ENCODE measurements at places on chromosomes 12 and 14.

DNA sequence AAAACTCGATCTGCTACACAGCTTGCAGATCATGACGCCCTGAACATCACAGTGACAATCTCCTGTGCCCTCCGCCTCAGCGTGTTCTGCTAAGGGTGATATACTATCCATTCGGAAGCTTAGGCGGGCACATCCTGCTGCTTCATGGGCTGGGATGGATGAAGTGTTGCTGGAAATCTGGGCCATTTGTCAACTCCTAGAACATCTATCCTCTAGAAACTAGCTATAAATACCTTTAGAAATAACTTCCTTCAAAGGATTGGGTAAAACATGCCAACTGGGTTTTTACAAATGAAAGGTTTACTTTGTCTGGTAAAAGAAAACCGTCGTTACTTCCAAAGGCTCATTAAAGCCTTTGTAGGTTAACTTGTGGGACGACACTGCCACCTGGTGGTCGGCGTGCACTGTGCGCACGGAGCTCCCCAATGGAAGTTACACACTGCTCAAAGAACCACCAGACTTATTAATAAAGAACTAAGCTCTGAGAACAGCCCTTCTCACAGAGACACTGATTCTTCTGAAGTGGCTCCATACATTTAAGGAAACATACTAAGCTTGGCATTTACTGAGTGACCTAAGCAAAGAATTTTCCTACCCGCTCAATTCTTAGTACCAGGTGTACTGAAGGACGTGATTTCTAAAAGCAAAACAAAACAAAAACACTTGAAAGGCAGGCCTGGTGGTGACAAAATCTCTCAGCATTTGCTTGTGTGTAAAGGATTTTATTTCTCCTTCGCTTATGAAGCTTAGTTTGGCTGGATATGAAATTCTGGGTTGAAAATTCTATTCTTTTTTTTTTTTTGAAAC, 21.6 kb upstream of the CACNA2D4 start:
- peak; percentile 88 for DNase-seq

DNA sequence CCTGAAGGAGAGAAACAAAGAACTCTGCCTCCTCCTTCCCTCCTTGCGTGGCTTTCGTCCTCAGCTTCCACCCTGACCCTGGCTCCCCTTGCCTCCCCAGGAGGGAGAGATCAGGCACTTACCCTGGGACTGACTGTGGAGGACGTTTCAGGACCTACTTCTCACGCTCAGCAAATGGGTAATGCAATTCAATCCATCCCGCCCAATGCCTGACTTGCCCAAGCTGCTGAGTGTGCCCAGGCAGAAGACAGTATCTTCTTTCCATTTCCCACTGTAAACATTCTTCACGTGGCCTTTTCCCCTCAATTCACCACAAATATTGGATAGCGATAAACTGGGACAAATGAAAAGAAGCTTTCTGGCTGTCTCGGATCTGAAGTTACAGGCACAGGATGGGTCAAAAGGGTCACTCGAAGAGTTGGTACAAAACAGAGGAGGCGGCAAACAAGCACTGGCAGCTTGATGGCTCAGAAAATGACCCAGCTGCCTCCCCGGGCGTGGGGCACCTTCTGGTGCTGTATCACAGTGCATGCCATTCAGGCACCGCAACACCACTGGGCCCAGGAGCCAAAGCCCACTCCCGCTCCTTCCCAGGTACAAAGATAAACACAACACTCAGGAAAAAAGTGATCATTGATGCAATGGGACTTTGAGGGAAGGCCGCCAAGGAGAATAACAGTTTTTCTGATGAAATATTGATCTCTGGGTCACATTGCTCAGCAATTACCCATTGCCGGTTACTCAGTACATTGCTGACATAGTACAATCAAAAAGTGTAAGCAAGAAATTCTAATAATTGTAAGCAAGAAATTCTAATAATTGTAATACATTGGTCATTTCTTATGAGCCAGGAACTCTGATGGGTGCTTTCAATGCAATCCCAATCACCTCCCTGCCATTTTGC, 65.8 kb downstream of the TRIM9 start:
- DNase-seq, result no peak

- DNase-seq, result no peak
Observed at GRCh38 chr12:75288860-75289259, 41.3 kb downstream of the CAPS2 start.

GRCh38 chr14:51436630-51437029, 196.6 kb downstream of the TMX1 start:
- no peak for DNase-seq

DNA sequence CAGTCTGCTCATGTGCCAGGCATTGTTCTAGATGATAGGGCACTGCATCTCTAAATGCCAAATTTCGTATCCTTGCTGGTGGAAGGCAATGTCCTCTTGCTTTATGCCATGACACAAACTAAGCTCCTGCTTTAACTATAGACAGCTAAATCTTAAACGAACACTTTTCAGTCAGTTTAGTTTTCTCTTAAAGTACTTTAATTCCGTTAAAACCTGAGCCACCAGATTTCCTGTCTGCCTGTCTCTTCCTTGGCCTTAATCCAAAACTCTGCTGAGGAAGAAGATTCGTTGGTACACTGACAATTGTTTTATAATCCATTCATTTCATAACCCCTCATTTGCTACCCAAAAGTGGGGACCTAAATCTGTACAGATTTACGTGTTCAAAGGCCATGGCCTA, 194.4 kb upstream of the BCL2L14 start:
- no peak for DNase-seq

- DNase-seq, result no peak
Observed at GRCh38 chr14:103366741-103367140, 18.5 kb upstream of the MARK3 start.

DNA sequence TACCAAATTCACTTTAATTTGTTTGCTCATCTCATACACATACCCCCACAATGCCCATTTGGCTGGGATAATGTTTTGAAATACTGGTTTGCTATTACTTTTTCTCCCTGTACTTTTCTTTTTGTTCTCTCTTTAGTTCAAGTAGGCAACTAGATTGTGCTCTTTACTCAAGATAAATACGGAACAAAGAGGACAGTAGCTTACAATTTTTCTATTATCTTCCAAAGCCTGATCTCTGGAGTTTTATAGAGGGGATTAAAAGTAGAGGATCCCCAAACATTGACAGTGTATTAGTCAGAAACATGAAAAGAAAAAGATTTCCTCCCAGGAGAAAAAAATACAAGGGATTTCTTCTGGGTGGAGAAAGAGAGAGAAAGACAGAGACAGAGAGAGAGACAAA, 102.1 kb upstream of the FSCB start:
- DNase-seq, result no peak

DNA sequence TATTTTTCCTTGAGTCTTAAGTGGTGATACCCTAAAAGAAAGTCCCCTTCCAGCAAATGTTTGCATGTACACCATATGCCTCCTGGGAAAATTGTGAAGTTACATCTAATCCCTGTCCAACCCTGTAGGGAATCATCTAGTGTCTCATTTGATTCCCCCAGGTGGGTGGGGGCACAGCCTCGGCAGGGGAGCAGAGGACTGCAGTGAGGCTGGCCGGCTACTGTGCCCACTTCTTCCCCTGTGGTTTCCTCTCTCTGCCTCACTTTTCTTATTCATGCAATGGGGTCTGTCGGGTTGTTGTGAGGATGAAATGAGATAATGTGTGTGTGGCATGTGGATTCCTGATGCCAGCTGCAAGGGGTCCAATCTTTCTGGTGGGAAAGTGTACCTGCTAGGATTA, 6.0 kb downstream of the PAPLN start:
- no peak for DNase-seq

- DNase-seq, result no peak
Observed at GRCh38 chr14:104326848-104327247, 188.5 kb downstream of the KIF26A start.

GRCh38 chr14:32728976-32729375, 209.7 kb upstream of the NPAS3 start:
- DNase-seq, result no peak

GRCh38 chr14:79585845-79586244, 625.5 kb downstream of the DIO2 start:
- DNase-seq, result no peak

- no peak for DNase-seq
Observed at GRCh38 chr12:46387670-46388069, 15.1 kb upstream of the SLC38A2 start.

GRCh38 chr12:103114296-103115055, 157.0 kb downstream of the ASCL1 start:
- DNase-seq, result no peak

GRCh38 chr14:79584679-79585078, 626.6 kb downstream of the DIO2 start:
- DNase-seq, result no peak

GRCh38 chr12:91667694-91668093, 478.0 kb downstream of the BTG1 start:
- no peak for DNase-seq

DNA sequence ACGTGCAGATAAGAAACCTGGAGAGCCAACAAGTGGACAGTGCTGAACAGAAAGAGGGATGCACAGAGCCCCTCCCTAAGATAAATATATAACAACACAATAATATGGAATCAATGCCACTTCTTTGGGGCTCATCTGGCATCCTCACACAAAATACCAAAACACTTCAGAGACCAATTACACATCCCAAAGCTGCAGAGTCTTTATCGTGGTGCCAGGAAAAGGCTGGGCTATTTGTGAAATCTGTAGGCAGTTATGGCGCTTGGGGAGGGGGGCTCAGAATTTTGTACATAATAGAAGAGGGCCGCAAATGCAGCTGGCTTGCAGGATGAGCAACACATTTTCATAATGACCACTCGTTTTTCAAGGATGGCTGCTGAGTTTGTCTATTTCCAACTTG, 160.4 kb upstream of the NOS1 start:
- DNase-seq, result no peak

GRCh38 chr12:27237790-27238771, 6.0 kb upstream of the STK38L start:
- DNase-seq, result no peak

DNA sequence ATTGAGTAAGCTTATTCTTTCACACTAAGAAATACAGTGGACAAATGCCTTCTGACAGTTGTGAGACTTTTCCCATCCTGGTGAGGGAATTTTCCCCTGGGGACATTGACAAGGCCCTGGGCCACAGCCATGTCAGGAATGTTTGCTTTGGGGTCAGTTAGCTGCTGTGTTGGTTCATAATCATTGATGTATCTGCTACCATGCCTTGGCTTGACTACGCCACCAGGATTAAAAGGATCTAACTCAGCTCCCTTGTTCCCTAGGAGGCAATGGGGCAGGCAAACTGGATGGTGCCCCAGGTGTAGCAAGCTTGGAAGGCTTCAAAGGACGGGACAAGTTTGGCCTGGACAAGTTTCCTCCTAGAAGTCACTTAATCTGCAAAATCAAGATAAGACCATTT, 3.1 kb upstream of the CCDC88C start:
- no peak for DNase-seq

- no peak for DNase-seq
Observed at GRCh38 chr12:15613981-15614380, 175.2 kb downstream of the EPS8 start.

DNA sequence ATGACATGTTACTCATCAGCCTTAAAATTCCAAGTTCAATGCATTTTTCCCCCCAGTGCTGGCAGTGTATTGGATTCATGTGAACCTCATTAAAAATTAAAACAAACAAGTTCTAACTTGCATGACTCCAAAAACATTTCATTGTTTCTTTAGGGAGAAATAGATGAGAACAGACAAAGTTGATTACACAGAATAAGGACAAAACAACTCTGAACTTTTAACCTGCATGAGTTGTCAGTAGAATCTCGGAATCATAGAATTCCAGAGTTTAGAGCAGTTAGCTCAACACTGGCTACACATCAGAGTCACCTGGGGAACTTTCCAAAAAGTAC, 127.5 kb downstream of the TMX1 start:
- DNase-seq, result peak; percentile 38

DNA sequence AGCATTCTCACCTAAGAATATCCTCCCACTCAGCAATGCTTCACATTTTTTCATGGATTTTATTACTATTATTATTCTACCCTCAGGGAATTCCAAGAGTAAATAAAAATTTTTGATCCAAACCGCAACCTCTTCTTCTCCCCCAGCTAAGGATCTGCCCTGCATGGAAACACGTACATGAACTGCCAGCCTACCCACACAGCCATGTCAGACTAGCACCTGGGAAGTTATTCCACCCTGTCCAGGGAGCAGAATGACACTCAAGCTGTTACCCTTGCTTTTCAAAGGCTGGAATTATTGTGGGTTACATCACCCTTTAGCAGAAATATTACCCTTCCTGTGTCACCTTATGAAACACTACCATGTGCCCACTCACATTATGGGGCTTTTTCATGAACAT, 227.3 kb upstream of the USP15 start:
- DNase-seq, result no peak

- peak; percentile 51 for DNase-seq
Observed at GRCh38 chr14:101705733-101706508, 55.6 kb upstream of the PPP2R5C start.

DNA sequence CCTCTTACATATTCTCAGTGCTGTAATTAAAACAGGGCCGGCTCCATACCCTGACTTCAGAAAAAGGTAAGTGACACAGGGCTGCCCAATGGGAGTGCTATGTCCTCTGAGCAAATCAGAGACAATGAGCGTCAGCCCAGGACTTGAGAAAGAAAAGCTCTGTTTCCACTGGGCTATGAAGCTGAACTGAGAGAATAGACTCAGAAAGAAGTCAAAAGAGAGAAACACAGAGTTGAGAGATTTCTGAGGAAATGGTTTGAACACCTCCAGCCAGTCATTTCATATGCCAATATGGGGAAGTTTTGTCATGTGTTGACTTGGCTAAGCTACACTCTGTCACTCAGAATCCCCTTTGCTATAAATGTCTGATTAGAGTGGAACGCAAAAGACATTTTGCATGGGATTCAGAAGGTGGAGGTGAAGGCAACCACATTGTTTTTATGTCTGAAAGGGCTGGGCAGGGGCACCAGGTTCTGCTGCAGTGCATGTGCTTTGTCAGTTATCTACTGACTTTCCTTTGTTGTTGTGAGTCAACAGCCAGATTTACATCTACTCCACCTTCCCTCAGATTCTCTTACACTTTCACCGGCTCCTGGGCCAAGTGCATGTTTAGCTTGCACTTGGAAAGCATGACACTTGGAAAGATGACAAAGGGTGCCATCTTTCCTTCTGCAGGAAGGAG, 313.3 kb downstream of the DUSP6 start:
- DNase-seq, result no peak

GRCh38 chr12:131550121-131550520, 160.8 kb upstream of the SFSWAP start:
- DNase-seq, result no peak

DNA sequence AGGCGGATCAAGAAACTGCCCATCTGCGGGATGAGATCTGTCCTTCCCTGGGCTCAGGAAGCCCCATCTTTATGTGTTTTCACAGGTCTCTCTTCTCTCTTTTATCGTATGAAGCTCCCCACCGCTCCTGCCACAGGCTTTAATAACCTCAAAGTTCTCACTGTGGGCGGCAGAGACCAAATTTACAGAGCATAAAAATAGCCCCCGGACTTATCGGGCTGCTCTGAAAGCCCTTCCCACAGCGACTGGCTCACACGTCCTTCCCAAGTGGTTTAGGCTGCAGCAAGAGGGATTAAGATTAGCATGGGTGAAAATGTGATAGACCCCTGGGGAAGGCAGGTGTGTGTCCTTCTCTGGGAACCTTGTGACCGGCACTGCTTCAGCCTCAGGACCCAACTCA, 47.8 kb downstream of the TESC start:
- no peak for DNase-seq
